ENCODE measurements at places on chromosomes 4 and X.

DNA sequence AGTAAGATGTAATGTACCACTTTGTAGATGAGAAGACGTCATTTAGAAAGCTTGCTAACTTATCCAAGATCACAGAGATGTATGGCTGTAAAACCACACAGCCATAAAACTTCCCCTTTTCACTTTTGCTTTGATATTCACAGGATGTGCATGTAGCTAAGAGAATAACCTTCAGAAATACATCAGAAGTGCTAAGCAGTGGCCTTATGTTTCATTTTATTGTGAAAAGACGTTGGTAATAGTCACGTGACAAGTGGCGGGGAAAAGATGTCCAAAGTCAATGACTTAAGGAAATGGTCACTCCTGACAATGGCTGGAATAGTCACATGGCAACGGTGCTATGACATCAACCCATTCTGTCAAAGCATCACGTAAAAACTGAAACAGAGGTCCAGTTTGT is 12.9 kb upstream of the WDR17 start:
- no peak for DNase-seq

- DNase-seq: no peak
These were observed 882.2 kb downstream of the STIM2 start for GRCh38 chr4:27742816-27743215.

- DNase-seq: no peak
These were observed 6.3 kb downstream of the ATRX start for GRCh38 chrX:77779695-77780094.

- DNase-seq: no peak
These were observed 2.2 kb downstream of the SLAIN2 start for GRCh38 chr4:48343551-48343950.

DNA sequence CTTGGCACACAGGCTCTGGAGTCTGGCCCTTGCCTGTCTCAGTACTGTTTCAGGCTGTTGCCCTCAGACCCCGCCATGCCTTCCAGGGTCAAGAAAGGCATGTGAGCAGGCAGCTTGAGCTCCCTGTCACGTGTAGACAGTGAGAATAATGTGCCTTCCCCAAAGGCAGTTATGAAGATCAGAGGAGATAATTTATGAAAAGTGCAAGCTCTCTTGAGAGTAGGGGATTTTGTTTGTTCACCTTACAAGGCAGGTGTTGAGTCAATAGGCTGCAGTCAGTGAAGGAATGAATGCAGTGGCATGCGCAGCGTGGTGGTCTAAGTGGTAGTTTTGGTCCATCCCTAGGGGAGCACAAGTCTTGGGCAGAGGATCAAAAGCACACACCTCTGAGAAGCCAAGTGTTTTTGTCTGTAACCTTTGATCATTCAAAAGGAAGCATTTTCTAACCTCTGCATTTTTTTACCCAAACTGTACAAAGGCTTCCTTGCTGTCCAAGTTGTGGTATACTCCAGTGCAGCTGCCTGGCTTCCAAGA is 14.4 kb downstream of the HADH start:
- DNase-seq: no peak

- DNase-seq: no peak
These were observed 49.6 kb upstream of the ATXN3L start for GRCh38 chrX:13369256-13370030.

DNA sequence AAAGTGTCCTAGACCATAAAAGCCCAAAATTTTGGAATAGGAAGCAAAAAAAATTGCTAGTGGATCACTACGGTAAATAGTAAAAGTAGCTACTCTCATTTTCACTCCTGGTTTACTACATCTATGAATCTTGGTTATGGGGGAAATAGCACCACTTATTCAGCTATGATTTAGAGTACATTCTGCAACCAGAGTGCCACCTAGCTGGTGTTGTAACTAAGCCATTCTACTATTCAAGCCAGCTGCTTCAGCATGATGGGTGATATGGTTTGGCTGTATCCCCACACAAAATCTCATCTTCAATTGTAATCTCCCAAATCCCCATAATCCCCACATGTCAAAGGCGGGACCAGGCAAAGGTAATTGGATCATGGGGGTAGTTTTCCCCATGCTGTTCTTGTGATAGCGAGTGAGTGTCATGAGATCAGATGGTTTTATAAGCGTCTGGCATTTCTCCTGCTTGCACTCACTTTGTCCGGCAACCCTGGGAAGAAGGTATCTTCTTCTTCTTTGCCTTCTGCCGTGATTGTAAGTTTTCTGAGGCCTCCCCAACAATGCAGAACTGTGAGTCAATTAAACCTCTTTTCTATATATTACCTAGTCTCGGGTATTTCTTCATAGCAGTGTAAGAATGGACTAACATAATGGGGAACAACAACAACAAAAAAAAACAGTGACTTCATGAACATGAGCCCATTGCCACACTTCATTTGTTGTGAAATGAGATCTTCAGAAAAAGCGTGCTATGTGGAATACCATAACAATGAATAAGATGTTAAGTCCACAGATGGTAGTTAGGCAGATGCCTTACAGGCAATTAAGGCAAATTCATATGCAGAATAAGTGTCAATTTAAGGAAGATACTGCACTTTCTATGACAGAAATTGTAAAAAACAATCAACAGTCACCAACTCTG is 280.1 kb downstream of the PABPC4L start:
- DNase-seq: no peak

- no peak for DNase-seq
These were observed 902 bp upstream of the LARP1B start for GRCh38 chr4:128060121-128060698.

DNA sequence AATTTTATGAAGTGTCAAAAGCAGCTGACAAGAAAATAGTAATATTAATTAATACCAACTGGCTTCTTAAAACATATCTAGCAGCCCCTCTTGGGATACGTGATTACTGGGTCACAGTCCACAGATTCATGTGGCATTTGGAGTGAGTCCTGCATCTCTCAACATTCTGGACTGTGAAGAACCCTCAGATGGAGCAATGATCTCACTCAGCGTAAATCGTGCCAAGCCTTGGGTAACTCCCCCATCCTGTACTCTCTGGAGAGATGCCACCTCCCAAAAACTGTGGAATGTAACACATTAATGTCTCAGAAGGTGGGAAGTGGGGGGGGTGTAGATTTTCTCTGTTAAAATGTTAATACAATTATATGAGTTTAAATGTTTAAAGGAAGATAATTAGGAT is 118.2 kb upstream of the IQCM start:
- no peak for DNase-seq

DNA sequence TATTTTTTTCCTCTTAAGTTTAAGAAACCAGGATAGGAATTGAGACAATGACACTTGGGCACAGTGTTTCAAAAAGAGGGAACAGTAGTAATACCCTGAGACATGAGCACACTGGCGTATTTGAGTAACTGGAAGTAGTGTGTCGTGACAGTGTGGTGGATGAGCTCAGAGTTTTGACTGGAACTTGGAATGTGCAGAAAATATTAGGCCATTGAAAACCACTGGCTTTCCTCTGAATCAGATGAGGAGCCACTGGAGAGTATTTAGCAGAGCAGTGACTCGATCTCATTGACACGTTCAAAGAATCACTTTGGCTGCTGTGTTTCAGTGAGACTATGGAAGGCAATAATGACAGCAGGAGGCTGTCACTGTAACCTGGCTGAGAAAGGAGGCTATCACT is 1531.2 kb downstream of the STIM2 start:
- DNase-seq: no peak

DNA sequence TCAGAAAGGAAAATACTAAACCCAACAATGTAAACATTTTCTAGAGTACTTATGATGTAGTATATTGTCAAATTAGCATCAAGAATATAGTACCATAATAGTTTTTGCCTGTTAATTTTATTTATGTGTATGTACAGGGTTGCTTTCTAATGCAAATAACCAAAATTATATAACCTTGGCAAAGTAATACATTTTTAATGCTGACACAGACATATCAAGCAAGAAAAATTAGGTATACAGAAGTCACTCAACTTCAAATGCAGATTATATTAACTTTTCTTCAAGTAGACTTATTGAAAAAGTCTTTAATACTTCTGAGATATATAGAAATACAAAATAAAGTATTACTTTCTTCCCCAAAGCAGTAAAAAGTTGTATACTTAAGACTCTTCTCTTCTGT is 44.3 kb downstream of the MAPK10 start:
- DNase-seq: no peak

DNA sequence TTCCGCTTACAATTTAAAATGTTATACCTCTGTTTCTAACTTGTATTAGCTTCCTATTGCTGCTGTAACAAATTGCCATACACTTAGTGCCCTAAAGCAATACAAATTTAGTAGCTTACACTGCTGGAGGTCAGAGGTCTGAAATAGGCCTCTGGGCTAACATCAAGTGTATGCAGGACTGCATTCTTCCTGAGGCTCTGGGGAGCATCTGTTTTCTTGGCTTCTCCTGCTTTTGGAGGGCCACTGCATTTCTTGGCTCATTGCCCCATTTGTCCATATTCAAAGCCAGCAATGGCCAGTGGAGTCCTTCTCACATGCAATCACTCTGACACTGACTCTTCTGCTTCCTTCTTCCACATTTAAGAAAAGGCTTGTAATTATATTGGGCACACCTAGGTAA is 639.8 kb upstream of the INTU start:
- no peak for DNase-seq

DNA sequence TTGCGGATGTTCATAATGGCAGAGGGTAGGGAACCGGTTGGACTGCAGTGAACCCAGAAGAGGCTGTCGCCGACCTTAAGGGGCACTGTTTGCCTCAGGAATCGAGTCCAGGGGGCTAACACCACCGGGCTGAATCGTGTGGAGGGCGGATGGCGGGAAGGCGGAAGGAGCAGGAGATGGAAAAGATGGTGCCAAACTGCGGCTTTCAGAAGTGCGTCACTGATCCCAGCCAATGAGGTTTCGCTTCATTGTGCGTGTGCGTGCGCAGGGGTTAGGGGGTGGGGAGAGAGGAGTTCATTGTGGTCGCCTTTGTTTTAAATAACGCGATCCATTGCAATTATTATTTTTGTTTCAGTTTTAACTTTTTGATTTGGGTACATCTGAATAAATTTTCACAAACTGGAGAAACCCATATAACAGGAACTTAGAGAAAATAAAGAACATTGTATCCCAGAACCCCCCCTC is at the start of gene NAA11:
NAA11 (minus strand) TSS at position 198 of the 465 bp plus-strand sequence; CDS start at position 14, 184 bp downstream.
- DNase-seq: no peak

GRCh38 chr4:166499820-166500219 is 626.8 kb downstream of the TLL1 start:
- no peak for DNase-seq

- DNase-seq: no peak
These were observed 3.8 kb downstream of the G6PD start for GRCh38 chrX:154542723-154543424.

- no peak for DNase-seq
These were observed 70.6 kb upstream of the PROM1 start for GRCh38 chr4:16154451-16154850.

- no peak for DNase-seq
These were observed 155.4 kb downstream of the TBCK start for GRCh38 chr4:106160560-106160959.

DNA sequence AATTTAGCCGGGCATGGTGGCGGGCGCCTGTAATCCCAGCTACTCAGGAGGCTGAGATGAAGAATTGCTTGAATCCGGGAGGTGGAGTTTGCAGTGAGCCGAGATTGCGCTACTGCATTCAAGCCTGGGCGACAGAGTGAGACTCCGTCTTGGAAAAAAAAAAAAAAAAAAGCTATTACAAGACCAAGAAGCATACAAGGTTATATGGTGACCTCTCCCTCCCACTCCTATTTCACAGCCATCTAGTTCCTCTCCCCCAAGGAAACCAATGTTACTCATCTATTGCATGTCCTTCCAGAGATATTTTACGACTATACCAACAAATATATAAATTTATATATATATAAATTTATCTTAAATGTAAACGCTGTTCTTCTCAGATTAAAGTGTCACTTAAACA is 3.2 kb downstream of the SLC9A7 start:
- DNase-seq: no peak
